ENCODE measurements at places on chromosomes 4 and X. TPM values are rescaled to one million over a fixed set of nuclear protein-coding genes. Genes with fewer than 3 reads are reported as not detected.

DNA sequence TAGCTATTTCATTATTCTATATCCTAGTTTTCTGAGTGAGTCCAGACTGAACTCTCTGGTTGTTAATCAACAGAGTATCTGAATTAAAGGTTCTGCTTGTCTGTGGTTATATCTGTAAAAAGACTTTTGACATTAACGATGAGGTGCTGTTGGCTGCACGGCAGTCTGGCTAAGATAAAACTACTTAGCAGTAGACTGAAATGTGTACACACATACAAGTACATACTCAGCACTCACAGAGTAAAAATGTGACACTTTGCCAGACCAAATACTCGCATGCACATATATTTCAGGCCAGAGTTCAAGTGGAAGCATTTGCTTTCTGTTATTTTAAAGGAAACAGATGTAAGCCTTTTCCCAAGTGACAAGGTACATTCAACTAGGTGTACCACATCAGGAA lies 80.5 kb downstream of the PRDM5 start:
- DNase-seq: no peak

DNA sequence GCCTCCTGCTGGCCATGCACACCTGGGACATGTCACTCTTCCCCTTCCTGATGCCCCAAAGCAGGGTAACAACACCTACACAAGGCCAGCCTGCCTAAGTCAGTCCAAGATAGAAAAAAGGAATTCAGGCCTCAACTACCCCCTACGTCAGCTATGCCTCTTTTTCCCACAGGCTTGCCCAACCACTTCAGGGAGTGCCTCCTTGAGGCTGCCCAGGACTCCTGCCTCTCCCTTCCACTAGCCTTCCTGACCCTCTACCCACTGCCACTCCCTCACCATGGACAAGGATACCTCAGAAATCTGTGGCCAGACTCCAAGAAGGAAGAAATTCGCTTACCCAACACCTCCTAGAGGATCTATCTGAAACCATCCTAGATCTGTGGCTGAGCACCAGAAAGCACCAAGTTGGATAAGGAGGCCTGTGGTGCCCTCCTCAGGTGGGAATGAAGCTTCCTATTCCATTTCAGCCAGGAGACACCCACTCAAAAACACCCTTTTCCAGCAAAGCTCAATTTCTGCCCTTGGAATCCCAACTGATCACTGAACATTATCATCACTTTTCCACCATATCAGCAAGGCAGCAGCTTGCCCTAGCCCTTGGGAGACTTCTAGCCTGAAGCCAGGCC lies 1.8 kb downstream of the KDM5C start:
- no peak for DNase-seq

RNF212 gene
- total RNA-seq: 4.2 TPM

TCEAL6 gene
- total RNA-seq: not detected

PAGE2B gene
- not detected for total RNA-seq

FAT4 gene
- total RNA-seq: 7.3 TPM

MTNR1A gene
- not detected for total RNA-seq

SPANXN3 gene
- not detected for total RNA-seq

SASH3 gene
- 24.3 TPM for total RNA-seq

DNA sequence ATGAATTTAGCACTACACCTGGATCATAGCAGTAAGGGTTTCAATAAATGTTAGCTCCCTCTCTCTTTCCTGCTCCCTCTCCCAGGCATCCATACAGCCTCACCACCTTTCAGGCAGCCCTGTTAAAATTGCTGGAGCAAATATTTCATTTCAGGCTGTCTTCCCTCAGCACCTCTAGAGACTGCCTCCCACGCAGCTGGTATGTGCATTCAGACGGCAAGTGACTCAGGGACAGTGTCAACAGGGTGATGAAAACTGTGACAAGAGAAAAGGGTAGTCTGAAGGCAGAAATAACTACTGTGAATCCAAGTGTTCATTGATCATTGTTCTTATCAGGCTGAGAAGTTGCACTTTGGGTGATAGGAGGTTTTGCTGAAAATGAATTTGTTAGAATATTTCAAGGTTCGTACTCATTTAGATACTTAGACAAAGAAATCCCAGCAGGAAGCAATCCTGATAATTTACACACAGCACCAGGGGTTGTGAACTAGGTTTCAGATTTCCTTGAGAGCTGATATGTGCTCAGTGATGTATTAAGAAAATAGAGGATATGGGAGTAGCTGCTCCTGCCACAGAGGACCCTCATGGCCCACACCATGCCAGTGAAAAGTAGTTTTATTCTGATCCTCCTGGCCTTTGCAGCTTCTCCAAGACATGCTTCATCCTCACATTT lies 424.2 kb downstream of the FGF13 start:
- no peak for DNase-seq

GRCh38 chr4:16505726-16506125 lies 279.5 kb upstream of the TAPT1 start:
- no peak for DNase-seq

CD38 gene
- total RNA-seq: 30.4 TPM

DNA sequence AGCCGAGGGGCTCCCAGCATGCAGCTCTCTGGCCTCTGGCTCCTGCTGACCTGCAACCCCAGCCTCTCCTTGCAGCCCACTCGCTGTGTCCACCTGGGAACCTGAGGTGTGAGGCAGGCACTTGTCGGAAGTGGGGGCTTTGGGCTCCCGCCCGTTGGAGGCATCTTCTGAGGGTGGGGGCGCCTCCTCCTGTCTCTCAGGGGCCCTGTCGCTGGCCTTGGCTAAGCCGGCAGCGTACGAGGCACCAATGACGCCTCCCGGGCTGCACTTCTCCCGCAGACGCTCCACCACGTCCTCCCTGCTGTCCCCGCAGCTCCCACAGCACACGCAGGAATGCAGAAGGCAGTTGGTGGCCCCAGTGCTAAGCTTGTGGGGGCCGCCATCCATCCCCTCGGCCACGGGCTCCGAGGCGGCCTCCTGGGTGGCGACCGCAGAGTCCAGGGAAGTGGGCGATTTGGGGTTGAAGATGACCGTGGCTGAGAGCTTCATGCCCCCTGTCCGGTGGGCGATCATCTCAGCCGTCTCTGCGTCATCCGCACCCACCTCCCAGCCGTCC lies 42.5 kb upstream of the MXD4 start:
- no peak for DNase-seq

BDH2 gene
- total RNA-seq: 31.4 TPM

GRCh38 chr4:4490041-4490440 lies 51.8 kb downstream of the STX18 start:
- DNase-seq: no peak

DNA sequence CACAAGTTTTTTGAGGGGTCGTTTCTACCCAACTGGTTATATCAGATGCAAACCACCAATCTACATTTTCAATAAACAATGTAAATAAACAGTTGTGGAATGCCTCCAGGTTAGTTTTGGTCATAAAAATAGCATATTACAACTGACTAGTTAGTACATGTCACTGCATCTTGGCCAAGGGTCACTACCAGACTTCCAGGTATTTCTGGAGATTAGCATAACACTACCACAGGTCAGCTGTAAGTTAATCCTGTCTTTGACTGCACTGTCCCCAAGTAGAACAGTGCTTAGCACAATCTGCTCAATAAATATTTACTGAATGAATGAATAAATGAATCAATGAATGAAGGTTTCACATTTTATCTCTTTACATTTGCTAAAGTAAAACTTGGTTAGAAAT lies 64.4 kb downstream of the TBC1D19 start:
- DNase-seq: no peak

- DNase-seq: no peak
Observed at GRCh38 chrX:48505481-48505880, 3.3 kb upstream of the PORCN start.

DNA sequence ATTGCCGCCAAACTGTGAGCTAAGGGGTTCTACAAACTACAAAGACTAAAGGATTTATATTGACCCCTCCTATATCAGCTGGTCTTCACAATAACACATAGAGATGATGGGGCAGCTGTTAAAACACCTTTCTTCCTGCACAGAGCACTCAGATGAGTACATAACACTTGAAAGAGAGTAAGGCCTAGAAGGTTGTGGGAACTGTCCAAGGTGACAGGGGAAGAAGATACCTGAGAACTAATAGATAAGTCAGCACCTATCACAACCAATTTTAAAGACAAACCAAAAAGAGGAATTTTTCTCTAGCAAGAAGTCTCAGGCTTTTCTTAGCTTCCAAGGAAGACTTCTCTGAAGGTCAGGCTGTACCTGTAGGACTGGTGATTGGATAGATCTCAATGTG lies 19.1 kb upstream of the CXCL6 start:
- no peak for DNase-seq

DNA sequence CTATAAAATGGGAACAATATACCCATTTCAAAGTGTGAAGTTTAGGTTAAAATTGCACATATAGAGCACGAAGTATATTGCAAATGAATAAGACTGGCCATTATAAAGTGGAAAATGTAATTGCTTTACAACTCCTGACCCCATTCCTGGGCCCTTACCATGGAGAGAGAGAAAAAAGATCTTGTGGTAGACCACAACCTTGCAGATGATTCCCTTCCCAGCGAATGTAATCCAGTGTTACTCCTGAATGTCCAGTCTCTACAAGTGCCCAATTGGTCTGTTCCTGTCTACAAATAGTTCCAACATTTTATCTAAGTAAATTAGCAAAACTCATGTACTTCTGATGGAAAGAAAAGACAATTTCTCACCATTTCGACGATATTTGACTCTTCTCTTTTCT lies 184.1 kb upstream of the LNX1 start:
- DNase-seq: no peak

TREX2 gene
- total RNA-seq: 0.80 TPM
